Smooth muscle cell of the brain vasculature (primary cell): ENCODE measurements at places on chromosomes 2 and 18.
A peak's percentile ranks its signal among the peaks of the same experiment; 100 is the strongest.

- no peak for DNase-seq
Observed at GRCh38 chr2:57796527-57796926, 250.1 kb upstream of the VRK2 start.

GRCh38 chr2:150230004-150230403 is 257.5 kb downstream of the RND3 start:
- DNase-seq: no peak

DNA sequence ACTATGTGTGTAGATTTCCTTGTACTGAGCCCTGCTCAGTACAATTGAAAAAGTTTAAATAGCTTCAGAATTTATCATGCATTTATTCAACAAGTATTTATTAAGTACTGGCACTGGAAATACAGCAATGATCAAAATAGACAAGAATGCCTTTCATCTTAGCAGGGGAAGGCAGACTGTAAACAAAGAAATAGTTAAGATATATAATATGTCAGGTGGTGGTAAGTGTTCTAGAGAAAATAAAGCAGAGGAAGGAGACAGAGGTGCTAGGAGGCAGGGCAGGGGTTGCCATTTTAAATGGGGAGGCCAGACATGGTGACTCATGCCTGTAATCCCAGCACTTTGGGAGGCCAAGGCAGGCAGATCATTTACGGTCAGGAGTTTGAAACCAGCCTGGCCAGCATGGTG is 13.6 kb upstream of the LIPG start:
- peak; percentile 23 for DNase-seq

DNA sequence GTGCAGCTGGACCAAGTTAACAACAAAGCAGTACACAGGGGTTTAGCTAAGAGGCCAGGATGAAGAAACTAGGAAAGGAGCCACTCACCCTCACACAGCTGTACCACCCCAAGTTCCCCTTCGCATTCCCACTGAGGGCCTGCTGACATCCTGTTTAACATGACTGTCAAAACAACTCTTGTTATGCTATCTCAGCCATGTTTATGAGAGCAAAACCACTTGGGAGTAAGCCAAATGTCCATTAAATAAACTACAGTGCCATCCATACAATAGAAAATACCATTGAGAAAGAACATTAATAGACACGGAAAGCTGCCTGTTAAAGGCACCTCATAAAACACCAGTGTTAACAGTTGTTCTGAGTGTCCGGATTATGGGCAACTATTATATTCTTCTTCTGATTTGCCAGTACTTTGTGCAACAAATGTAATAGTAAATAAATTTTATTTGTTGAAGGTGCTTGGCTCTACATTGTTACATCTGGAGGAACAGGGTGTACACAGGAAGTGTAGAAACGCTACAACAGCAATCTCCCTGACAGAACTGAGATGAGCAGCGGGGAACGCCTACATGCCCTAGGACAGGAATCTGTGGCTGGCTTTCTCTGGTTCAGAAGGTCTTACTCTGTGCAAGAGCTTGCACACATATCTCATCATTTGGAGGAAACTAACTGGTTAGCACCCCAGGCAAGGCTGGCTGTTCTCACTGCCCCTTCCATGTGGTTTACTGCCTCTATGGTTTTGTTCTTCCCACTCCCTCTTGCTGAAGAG is 85.6 kb downstream of the EHD3 start:
- DNase-seq: peak; percentile 89

DNA sequence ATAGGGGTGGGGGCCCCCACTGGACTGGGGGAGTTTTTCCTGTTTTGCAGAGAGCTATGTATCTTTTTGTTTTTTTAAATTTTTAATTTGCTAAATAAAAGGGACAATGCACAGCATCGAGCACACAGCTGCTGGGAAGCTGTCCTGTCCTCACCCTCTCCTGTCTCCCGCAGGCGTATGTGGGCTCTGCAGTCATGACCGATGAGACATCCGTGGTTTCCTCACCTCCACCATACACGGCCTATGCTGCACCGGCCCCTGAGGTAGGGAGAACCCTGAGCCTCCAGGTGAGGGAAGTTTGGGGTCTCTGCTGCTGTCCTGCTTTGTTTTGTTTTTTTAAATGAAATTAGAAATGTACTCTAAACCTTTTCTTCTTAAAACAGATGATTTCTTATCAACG is 27.6 kb downstream of the PLEKHB2 start:
- no peak for DNase-seq

DNA sequence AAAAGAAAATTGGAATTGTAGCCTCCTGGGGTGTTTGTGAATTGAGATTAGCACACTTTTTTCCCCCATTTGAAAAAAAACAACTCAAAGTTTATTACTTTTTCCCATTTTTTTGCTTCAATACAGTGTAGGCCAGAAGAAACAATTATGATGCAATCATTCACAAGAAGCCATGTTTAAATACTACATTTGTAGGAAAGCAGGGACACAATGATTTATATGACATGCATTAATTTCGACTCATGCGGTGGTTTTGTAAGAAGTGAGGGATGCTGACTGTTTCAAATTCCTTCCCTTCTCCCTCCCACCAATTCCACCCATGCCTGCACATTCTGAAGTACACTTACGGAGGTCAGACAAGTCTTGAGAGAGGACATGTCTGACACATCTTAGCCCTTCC is 774.2 kb upstream of the FSHR start:
- DNase-seq: no peak

DNA sequence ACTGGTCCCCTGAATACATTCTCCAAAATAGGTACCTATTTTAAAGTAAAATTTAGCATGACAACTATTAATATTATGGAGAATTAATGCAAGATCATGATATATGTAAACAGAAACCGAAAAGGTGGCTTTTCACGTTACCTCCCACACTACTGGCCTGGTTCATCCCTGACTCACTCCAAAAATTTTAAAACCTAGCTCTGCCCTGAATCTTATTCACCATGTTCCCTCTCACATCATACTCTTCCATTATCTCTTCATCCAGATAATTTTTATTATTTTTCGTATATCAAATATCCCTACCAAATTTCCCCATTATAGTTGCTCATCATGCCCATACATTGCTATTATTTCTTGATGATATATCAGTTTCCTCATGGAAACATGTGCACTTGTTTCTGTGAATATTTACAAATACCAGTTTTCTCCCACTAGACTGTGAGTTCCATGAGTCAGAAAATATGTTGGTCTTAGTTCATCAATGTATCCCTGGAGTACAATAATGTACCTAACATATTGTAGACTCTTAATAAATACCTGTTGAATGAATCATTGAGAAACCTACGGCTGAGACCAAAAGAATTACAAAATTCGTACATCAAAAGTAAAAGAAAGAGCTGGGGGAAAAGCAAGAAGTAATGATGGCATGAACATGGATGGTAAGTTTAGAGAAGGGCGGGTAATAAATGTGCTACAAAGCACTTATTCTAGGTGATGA is 360.1 kb upstream of the CHAC2 start:
- no peak for DNase-seq

- DNase-seq: no peak
Observed at GRCh38 chr2:147542351-147542750, 302.5 kb upstream of the ACVR2A start.

DNA sequence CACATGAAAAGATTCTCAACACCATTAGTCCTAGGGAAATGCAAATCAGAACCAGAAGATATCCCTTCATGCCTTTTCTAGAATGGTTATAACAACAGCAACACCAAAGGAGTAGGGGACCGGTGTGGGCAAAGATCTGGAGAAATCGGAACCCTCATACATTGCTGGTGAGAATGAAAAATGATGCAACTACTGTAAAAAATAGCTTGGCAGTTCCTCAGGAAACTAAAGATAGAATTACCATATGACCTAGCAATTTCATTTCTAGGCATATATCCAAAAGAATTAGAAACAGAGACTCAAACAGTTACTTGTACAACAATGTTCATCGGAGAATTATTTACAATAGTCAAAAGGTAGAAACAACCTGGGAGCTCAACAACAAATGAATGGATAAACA is 29.2 kb upstream of the CDH7 start:
- no peak for DNase-seq

DNA sequence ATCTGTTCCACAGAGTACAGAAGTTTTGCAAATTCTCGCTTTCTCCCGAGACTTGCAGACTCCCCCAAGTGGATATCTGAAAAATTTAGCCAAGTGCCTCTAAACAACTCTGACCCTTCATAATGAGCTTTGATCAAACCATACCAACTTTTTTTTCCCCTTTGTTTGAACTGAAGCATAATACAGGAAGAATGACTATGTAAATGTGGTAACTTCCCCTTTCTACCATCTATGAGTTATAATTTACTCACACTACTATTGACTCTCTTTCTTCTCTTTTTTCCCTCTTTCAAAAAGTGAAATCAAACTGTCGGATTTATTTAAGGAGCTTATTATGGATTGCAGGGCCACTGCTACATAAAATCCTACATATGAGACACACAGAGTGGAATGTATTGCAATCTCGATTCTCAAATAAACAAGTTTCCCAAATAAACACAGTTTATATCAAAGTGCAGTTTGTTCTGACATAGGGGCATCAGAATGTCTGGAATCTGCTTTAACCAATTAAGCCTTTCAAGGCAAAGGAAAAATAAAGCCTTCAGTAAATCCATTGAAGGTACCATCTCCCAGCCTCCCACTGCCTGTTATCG is 1.4 kb upstream of the ZNF804A start:
- DNase-seq: no peak

DNA sequence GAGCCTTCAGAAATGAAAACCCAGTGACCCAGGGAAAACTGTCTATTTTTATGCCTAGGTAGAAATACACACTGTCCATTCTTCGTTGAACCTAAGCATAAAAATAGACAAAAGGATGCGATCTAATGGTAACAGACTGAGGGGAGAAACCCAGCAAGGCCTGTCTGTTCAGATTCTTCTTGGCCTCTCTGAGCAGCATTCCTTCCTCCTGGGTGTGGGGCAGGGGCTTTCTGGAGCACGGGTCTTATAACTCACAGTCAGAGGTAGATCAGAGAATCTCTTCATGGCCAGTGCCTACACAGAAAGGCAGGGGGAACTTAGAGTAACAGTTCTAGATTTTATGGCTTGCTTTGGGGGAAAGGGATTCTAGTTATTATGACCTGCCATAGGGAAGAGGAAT is 56.0 kb downstream of the PKDCC start:
- no peak for DNase-seq

DNA sequence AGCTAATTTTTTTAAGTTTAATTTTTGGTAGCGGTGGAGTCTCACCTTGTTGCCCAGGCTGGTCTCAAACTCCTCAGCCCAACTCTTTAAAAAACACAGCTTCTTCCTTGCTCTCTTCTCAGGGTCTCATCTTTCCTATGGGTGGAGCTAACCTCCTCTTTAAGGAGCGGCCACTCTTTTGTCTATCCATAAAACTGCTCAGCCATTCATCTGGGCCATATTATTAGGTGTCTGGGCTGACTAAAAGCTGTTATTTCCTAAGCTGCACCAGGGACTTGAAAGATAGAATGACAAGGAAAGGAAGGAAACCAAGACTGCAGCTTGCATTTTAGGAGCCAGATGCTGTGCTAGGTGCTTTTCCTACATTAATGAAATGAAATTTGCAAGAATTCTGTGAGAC is 35.8 kb upstream of the THOC1 start:
- no peak for DNase-seq

DNA sequence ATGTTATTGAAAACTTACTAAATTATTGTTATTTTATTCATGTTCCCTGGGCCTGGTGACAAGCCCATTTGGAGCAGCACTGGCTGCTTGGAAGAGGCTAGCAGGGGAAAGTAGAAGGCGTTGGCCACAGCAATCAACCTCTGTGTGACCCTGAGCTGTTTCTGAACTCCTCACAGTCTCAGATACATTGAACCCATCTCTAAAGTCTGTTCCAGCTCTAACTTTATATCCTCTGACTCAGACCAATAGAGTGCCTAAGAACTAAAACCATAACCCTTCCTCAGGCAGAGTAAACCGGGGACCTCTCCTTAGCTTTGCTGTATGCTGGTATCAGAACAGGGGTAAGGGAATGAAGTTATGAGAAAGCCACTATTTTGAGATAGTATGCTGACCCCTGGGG is 96.4 kb upstream of the NOL4 start:
- DNase-seq: no peak

GRCh38 chr2:135086222-135086621 is 34.1 kb downstream of the RAB3GAP1 start:
- DNase-seq: no peak

DNA sequence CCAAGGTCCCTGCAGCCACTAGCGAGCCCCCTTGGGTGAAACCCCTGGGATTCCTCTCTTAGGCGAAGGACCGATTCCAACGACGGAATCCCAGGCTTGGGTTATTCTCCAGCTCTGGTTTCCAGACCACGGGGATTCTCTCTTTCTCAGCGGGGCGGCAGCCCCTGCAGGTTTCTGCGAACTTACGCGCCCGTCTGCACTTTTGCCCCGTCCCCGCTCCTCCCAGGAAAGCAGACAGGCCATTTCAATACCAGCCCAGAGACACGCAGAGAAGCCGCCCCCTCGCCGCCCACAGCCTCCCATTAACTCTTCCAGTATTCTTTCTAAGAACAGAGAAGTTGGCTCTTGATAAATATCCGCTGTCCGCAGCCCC is 1.2 kb downstream of the CBLN2 start:
- DNase-seq: no peak

GRCh38 chr2:43540021-43540779 is 55.6 kb downstream of the THADA start:
- DNase-seq: peak; percentile 24

- DNase-seq: no peak
Observed at GRCh38 chr2:101432411-101433181, 42.3 kb downstream of the RFX8 start.

DNA sequence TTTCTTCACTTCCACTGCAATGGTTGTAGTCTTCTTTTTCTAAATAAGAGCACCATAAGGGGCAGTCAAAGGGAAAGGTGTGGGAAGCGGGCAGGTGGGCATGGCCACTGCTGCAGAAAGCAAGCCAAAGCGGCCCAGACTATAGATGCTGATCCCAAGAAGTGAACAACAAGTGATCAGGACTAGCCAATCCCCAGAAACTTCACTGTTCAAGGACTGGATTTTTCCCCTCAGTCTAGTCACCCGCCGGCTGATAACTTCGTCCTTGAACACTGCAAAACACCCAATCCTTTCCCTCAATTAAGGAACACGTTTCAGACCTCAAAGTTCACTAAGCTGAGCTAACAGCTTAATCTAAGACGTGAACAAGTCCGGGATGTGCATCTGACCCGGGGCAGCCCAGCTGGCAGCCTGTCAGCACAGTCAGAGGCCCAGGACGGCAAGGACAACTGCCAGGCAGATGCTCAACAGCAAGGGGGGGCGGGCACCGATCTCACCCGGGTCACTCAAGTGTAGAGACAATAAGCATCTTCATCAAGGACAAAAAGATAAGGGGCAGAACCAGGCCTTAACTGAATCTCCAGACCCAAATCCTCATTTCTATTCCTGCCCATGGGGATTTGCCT is 59.8 kb downstream of the HDLBP start:
- no peak for DNase-seq

- DNase-seq: no peak
Observed at GRCh38 chr2:219563271-219563928, 7.9 kb downstream of the OBSL1 start.

DNA sequence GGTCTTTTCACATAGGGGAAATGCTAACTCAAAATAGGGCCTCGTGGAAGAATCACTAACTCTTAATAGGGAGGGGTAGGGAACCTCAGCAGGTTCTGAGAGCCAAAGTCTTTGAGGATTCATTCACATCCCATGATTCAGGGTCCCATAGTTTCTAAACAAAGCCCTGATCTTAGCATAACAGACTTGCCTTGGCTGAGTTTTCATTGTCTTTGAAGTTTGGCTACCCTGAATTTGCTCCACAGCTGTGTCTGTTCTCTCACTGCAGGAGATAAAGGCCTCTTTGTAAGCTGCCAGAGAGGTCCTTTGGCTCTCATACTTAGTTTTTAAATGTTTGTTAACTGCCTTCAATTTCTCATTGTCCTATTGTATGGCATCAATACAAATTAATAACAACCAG is 54.5 kb downstream of the ZDBF2 start:
- no peak for DNase-seq

GRCh38 chr2:182366628-182367027 is 60.2 kb downstream of the PDE1A start:
- no peak for DNase-seq
